HTR-8/SVneo (cell line): ENCODE measurements at places on chromosomes 4 and X.
A peak's percentile ranks its signal among the peaks of the same experiment; 100 is the strongest.

- no peak for DNase-seq
These were observed 28.9 kb upstream of the APELA start for GRCh38 chr4:164847967-164848649.

DNA sequence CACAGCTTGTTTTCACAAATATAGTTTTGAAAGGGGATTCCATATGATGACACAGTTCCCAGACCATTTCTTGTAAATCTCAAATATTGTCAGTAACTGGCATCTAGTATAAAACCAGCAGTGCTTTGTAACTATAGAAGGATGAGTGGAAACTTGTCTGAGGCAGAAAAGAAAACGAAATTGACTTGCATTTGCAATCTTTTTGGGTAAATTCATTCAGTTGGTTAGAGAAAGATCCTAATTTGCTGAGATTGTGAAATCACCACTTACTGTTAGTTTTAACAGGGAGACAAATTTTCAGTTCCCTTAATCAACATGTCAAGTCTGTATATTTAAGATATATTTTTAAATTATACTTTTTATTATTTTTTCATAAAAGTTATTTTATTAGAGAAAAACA lies 71.5 kb upstream of the VEGFC start:
- DNase-seq, result no peak

DNA sequence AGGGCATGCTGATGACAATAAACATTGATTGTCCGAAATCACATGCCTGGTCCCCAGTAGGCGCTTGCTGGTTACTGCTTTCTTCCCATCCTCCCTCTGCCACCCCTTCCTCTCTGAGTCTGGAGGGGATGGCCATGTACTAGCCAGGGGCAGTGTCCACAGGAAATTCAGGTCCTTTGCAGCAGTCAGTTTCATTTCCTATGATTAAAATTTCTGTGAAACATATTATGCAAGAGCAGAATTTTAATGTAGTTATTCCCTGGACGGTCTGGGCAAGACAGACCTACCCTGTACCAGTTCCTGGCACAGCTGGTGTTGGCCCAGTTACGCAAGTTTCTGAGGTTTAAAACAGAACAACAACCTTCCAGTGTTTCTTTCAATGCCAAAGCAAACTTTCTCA lies 28.2 kb upstream of the TLR2 start:
- no peak for DNase-seq

DNA sequence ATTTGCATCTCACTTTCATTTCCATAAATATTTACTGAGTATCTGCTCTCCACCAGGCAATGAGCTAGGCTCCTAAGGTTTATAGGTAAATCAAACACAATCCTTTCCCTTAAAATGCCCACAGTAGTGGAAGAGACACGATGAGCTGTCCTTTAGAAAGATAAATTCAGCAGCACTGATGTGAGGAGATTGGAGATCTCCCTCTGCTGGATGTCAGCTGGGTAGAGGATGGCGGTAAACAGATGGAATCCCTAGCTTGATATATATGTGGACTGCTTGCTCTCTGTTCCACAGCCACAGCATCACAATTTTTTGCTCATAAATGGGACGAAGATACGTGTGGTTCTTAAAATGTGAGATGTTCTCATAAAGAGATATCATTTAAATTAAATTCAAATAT lies 216.4 kb upstream of the RASGEF1B start:
- DNase-seq, result no peak

DNA sequence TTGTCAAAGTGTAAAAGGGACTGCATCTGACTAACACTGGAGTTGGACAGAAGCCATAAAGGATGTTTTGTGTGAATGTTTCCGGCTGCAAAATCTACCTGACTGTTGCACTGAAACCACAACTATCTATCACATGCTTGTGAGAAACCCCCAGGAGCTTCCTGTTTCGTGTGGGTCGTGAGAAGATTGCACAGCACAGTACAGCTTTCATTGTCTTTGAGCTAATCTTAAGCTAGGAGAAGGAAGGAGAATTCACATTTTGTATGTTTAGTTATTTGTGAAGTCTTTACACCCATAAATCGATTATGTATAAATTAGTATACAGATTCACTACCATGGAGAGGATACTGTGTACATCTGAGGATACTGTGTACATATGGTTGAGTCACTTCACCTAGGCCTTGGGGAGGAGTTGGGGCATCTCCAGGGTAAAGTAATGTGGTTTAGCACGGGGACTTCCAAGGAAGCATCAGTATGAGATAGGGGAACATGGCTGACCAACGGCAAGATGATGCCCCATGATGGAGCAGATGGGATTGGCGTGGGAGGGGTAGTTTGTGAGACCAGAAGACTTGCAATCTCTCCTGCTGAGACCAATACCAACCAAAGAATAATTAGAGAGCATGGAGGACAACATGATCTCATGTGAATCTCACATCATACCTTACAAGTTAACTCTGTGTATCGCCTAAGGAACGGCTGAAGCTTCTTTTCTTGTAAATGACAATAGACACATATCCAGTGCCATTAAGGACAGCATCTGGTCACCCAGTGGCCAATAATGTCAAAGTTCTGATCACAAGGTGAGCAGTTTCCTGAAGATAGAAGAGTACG lies 43.1 kb upstream of the FAM9C start:
- no peak for DNase-seq

DNA sequence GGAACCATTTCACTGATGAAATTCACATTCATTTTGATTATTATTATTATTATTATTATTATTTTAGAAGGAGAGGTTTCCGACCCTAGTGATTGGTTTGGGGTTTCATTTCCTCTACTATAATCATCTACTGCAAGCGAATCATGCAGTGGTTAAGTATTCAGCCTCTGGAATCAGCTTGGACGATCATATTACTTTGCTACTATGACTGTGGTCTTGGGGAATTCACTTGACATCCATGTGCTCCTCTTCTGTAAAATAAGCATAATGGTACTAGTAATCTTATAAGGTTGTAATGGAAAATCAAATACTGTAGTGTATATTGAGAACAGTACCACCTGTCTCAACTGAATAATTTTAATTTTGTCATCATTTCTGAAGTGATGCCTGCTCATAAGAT lies 132.1 kb upstream of the SLC4A4 start:
- DNase-seq, result no peak

DNA sequence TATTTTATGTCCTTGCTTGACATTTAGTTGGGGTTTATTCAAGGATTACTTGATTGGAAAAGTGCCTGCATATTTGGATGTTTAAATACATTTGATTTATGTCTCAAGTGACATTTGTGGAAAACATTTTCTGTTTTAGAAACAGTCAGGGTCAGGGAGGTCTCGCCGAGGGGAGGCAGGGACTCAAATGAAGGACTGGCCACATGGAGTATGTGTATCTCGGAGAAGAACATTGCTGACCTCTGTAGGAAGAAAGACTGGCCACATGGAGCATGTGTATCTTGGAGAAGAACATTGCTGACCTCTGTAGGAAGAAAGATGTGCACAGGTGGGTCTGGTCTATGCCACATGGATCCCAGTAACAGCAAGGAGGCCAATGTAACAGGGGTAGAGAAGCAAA lies 233.6 kb downstream of the TRIML1 start:
- DNase-seq, result peak; percentile 29

DNA sequence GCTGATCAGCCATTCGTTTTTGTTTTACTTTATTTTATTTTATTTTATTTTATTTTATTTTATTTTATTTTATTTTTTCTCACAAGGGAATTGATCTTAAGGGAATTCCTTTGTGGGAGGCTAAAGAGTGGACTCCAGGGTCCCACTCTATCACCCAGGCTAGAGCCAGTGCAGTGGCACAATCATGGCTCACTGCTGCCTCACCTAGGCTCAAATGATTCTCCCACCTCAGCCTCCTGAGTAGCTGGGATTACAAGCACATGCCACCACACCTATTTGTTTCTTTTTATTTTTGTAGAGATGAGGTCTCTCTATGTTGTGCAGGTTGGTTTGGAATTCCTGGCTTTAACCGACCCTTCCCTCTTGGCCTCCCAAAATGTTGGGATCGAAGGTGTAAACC lies 17.5 kb upstream of the PABPC4L start:
- DNase-seq, result no peak

GRCh38 chr4:113300471-113300928 lies 251.0 kb downstream of the ANK2 start:
- DNase-seq, result no peak

GRCh38 chr4:139647184-139647583 lies 18.4 kb upstream of the MGST2 start:
- no peak for DNase-seq

GRCh38 chr4:173858471-173858870 lies 328.4 kb upstream of the HAND2 start:
- no peak for DNase-seq

- DNase-seq, result peak; percentile 0
These were observed 759.1 kb upstream of the POU3F4 start for GRCh38 chrX:82748906-82749505.

GRCh38 chrX:107758231-107758766 lies 17.3 kb downstream of the TSC22D3 start:
- no peak for DNase-seq

- DNase-seq, result no peak
These were observed 358.5 kb downstream of the SPOCK3 start for GRCh38 chr4:166875821-166876220.

DNA sequence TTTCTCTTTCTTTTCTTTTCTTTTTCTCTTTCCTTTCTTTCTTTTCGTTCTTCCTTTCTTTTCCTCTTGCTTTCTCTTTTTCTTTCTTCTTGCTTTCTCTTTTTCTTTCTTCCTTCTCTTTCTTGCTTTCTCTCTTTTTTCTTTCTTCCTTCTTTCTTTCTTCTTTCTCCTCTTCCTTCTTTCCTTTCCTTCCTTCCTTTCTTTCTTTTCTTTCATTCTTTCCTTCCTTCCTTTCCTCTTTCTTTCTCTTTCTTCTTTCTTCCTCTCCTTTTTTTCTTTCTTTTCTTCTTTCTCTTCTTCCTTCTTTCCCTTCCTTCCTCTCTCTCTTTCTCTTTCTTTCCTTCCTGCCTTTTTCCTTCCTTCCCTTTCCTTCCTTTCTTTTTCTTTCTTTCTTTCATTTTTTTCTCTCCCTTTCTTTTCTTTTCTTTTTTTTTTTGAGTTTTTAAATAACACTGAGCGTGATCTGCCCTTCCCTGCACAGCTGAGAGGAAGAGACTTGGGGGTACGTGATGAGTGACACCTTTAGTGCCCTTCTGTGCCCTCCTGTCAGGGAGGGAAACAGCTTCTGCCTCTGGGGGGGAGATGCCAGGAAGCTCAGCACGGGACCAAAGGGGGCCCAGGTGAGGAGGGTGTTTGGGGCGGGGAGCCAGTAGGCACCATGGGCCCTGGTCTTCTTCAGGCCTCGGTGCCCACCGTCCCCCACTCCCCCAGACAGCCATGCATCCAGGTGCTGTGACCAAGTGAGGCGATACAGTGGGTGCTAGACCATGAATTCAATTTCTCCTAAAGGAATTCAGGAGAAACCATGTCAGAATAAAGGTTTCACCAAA lies 36.6 kb upstream of the CDKN2AIP start:
- no peak for DNase-seq

GRCh38 chrX:118156254-118156952 lies 39.8 kb upstream of the KLHL13 start:
- DNase-seq, result no peak

DNA sequence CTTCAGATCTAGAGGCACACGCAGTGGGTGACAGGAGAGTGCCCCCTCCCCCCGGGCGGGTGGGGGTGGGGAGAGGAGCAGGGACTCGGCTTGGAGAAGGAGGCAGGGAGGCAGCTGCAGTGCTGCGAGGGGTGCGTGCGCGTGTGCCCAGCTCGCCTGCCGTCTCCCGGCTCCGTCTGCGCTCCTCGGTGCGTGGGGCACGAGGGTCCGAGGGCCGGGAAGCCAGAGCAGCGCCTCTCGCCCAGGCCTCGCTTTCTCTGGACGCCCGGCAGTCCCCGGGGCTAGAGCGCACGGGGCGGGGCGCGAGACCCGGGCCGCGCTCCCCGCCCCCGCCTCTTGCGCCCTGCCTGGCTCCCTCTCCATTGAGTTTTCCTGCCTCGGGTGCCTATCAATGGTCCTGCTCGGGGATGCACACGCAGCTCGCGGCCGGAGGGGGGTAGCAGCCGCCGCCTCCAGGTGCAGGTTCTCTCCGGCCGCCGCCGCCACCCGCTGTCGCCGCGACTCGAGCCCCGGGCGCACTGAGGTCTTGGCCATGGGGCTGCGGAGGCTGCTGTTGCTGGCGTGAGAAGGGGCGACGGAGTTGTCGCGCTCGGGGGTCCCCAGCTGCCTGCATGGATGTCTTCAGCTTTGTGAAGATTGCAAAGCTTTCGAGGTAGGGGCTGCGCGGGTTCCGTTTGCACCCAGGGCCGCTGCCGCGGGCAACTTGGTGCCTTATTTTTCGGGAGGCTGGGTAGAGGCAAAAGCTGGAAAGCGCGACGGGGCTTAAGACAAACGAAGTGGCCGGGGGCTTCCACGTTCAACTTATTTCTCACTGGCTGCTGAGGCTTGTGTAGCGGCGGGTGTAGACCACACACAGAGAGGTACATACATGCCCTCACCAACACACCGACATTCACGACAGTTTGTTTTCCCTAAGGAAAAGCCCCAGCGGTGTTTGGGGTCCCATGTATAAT lies at the start of gene FRMPD4:
TSS of gene FRMPD4 (plus strand) at position 113 of the 953 bp plus-strand sequence. CDS start at position 612, 499 bp downstream.
- DNase-seq, result no peak

DNA sequence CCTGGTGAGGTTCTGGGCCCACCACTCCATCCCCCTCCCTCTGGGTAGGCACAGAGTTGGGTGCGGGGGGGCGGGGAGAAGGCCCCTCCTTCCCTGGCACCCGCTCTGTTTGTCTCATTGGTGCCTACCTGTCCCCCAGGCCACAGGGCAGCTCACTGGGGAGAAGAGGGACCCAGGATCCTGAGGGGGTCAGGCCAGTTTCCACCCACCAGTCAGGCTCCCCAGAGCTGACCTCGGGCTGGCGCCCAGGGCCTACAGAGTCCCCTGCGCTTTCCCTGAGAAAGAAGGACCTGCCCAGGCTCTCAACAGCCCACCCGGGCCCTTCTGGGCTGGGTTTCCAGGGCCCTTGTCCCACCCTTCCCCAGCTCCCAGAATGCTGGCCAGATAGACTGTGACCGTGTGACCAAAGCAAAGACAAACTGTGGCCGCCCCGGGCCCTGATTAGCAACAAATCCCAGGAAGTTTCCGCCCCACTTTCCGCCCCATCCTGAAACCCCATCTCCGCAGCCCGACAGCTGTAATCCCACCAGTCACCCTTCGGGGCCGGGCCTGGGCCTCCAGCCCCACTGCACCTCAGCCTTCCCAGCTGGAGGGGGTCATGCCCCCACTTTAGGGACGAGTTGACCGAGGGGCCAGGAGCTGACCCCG lies 33.8 kb upstream of the FGFR3 start:
- no peak for DNase-seq

GRCh38 chr4:140595065-140595464 lies 26.3 kb upstream of the UCP1 start:
- no peak for DNase-seq

DNA sequence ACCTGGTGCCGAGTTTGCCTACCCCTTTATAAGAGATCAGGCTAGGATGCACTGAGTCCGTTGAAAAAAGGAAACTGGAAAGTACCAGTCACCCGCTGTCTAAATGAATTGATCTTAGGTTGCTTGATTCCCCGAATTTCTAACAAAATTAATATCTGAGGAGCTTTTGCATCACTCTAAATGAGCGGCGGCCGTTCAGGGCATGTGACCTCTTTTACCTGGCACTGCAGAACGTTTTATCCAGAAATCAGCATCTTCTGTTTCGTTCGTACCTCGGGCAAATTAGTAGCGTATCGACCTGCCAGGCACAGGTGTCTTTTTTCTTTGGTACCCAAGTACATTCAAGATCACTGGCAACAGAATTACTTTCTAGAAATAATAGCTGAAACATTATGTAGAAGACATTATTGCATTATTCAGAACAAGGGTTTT lies 876 bp downstream of the KLHL2 start:
- no peak for DNase-seq
